NCI-H146 (cell line): ENCODE measurements at places on chromosomes 6 and 20.

DNA sequence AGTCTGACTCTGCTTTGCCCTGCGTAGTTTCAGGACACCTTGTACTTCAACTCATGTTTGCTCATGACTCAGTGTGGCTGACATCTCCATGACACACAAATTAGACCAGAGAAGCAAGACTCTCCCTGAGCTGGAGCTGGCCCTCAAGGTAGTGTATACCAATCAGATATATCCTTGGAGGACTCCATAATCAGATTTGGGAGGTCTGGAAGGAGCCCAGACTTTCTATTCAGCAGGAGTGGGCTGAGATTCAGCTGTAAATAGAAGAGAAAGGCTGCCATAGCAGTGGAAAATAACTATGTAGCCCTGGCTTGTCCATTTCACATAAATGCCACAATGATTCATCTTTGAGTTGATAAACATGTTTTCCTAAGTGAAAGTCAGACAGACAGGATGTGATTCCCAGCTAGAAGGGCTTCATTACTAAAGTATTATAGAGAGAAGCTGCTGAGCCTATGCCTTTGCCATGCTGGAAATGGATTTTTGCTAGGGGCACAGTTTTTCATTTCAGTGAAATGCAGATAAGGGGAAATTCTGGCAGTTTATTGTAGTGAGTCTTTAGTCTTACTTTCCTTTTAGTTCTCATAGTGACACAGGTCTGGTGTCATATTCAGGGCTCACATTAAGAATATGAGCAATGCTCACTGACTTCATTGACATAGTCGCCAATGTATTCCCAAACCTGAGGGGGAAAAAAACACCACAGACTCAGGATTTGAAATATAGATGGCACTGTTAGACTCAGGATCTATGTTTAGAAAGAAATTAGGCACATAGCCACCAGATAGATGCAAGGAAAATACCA, 95.3 kb downstream of the CLVS2 start:
- no peak for DNase-seq

DNA sequence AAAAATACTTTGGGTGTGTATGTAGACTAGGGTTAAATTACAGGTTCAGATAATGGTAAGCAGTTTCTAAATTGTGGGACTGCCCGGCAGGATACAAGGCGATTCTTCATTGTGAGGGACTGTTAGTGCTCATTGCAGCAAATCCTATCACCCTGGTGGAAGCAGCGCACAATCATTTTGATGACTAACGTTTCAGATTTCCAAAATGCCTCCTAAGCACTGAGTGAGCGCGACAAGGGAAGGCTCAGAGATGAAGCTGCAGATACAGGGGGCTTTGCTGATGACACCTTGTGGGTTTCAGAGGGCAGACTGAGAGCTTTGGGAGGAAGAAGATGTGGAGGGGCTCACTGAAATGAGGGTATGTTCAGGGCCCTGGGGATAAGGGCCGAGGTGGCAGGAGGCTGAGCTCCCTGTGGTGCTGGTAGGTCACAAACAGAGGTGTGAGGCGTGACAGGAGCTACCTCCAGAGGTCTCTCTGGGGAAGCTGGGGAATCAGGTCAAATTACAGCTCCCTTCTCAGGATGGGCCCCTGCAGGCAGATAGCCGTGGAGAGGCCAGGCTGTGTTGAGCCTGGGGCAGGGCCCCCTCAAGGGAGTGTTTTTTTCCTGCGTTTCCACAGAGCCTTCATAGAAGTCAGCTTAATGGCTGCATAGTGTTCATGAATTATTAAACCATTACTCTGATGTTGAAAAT, 84.5 kb upstream of the FYN start:
- DNase-seq = peak; percentile 56

- DNase-seq = no peak
Measured at GRCh38 chr6:131101911-131102680, 33.2 kb upstream of the AKAP7 start.

GRCh38 chr20:51631011-51631950, 88.8 kb upstream of the NFATC2 start:
- no peak for DNase-seq

GRCh38 chr6:119339941-119340456, 9.6 kb downstream of the MAN1A1 start:
- DNase-seq = no peak

GRCh38 chr6:45500924-45501816, 123.4 kb upstream of the SUPT3H start:
- no peak for DNase-seq

DNA sequence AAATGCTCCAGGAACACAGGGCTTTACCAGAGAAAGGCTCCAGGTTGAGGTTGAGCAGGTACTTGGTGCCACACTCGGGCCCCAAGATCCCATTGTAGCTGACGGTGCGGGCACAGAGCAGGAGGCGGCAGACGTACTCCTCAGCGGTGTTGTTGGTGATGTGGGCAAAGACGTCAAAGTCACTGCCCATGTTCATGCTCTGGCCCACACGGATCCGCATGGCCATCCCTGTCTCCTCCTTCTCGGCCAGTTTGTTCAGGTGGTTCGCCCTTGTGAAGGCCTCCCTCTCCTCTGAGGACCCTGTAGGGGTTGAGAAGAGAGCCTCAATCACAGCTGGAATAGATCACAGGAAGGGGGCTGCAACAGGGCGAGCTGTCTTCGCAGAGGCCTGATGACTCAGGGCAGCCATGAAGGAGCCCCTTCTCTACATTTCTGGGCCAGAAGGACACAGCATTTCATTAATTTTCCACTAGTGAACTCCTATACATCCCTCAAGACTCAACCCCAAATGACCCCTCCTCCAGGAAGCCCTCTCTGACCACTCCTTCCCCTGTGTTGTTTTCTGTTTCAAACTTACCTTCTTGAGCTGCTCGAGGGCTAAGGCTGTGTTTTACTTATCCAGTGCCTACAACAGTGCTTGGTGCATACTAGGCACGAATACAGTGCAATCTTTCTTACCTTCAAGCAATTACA, 26.8 kb downstream of the TGM2 start:
- no peak for DNase-seq

DNA sequence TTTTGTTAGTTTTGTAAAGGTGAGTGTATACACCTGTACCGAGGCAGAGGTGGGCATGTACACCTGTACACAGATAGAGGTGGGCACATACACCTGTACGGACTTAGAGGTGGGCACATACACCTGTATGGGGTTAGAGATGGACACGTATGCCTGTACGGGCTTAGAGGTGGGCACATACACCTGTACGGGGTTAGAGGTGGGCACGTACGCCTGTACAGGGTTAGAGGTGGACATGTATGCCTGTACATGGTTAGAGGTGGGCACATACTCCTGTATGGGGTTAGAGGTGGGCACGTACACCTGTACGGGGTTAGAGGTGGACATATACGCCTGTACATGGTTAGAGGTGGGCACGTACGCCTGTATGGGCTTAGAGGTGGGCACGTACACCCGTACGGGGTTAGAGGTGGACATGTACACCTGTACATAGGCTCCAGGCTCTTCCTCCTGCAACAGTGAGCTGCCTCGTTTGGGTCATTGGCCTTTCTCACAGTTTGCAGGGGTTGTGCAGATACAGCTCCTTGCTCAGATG, 63.7 kb downstream of the PHACTR3 start:
- no peak for DNase-seq

DNA sequence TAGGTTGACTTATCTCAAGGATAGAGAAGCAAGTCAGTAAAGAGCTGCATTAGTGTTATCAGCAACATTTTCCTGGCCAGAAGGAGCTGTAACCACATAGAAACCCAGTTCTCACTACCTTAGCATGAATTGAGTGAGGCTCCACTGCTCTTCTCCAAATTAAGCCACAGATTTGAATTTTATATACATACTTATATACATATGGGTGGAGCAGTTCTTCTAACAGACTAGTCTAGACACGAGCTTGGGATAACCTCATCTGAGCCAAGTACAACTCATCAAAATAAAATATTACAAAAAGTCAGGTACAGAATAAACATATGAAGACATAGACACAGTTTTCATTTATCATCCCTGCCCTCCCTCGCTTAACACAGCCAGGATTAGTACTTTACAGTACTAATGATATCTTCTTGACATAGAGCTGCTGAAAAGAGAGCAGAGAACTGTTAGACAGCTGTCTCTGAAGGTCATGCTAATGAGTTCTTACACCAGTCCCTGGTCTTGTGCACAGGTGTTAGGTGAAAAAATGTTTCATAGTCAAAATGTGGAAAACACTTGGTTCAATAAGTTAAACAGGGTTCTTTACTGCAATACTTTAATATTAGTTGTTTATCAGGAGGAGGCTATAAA, 147.4 kb upstream of the HTR1E start:
- no peak for DNase-seq

DNA sequence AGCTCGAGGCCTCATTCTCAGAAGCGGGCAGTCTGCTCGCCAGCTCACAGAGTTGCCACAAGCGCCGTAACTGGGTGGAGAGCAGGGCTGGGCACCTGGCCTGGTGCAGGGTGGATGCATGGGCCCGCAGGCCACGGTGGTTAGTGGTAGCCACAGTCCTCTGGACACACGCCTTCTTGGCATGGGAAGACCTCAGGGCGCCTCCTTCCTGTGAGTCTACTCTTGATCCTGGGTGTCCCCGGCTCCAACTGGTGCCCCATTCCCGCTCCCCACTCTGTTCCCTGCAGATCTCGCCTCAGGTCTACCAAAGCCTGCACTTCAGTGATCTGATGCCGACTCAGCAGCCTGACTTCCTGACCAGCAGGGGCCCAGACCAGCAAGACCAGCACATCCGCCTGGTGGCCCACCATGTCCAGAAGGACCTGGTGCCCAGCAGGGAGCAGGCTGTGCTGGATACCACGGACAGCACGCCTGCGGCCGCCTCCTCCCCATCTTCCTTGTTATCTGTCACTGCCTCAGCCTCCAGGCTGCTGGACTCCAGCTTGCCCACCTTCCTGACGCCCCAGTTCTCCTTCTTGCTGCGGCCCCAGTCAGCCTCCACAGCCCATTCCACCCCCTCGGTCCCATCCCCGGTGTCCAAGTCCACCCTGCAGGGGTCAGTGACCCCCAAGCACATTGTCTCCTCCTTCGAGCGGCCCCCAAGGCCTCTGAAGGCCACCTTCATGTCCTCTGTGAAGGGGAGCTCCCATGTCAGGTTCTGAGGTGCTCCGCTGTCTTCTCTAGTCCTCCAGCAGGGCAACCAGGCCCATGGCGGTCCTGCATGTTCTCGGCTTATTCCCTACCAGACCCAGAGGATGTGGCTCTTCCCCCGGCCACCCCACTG, 43.1 kb downstream of the SUN5 start:
- no peak for DNase-seq

DNA sequence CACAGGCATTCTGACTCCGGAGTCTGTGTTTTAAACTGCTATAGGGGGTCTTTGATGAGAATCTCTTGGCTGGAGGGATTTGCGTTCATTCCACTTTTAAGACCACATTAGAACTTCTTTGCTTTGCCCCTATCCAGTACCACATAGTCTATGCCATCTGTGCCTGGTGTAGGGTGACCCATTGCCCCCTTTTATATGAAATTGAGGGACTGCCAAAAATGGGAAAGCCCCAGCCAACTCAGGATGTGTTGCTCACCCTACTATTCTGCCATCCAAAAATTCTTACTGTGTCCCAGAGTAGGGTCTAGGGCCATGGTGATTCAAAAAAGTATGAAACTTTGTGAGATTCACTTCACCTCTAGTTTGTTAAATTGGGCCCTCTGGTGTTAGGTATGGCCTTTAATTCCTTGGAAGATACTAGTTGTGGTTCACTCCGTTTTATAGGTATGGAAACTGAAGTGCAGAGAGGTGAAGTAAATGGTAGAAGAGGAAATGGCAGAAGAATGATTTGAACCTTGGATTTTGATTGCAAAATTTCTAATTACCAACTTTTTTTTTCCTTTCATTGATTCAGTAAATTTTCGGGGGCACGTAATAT, 1.4 kb downstream of the PFDN4 start:
- no peak for DNase-seq

DNA sequence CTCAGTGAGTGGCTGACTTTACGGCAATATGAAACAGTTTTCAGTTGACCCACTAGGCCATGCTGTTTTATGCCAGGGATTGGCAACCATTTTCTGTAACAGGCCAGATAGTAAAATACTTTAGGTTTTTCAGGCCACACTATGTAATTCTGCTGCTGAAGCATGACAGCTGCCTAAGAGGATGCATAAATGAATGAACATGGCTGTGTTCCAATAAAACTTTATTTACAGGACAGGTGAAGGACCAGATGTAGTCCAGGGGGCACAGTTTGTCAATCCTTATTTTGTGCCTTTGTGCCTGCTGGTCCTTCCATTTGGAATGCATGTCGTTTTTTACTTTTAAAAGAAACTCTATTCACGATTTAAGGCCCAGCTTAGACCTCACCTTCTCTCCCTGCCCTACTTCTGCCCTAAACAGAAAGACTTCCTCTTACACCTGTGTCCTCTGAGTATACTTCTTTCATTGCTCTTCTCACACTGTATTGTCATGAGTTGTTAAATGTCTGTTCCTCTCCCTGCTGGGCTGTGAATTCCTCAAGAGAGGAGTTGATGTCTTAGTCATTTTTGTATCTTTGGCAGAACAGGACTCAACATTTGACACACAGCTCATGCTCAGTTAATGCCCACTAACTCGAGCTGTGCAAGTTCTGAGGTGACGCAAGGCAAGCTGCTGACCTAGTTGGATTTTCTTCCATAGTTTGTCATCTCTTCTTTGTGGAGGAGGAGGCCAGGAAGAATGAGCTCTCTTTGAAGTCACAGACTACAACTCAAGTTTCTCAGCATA, 90.1 kb upstream of the MAP7 start:
- DNase-seq = no peak

- DNase-seq = no peak
Measured at GRCh38 chr6:163668061-163668426, 253.5 kb downstream of the QKI start.

DNA sequence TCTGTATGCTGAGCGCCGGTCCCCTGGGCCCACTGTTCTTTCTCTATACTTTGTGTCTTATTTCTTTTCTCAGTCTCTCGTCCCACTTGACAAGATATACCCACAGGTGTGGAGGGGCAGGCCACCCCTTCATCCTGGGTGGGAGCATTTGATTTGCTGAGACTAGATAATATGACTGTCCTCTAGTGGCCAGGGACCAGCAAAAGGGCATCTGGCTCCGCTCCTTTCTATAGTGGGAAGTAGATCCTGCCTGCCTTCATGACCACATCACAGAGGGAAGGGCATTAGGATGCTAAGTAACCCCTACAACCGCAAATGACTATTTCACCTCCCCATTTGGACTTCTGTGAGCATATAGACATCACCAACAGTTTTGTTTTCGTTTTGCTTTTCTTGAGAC, 64.5 kb downstream of the TRMT6 start:
- no peak for DNase-seq

- DNase-seq = peak; percentile 73
Measured at GRCh38 chr20:35145141-35145564, 2.0 kb downstream of the EDEM2 start.

DNA sequence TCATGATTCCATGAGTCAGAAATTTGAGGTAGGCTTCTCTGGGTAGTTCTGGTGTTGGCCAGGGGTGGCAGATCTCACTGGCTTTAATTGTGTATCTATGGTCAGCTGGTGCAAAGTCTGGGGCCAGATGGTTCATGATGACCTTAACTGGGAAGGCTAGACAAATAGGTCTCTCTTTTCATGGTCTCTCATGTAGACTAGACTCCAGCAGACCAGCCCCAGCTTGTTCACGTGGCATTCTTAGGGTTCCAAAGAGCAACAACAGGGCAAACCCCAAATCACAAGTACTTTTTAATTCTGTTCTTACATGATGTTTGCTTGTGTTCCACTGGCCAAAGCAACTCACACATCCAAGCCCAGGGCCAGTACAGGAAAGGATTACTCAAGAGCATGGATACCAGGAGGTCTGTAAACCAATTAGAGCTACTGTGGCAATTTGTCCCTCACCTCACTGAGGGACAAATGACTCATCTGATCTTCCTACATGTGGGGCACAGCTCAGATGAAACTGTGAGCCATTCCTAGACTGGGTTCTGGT, 79.5 kb upstream of the PBOV1 start:
- DNase-seq = no peak

GRCh38 chr6:25788305-25788922, 33.9 kb downstream of the SLC17A4 start:
- DNase-seq = peak; percentile 62
